ENCODE measurements at places on chromosomes 1 and 21. TPM values are rescaled to one million over a fixed set of nuclear protein-coding genes. Genes with fewer than 3 reads are reported as not detected.

DNA sequence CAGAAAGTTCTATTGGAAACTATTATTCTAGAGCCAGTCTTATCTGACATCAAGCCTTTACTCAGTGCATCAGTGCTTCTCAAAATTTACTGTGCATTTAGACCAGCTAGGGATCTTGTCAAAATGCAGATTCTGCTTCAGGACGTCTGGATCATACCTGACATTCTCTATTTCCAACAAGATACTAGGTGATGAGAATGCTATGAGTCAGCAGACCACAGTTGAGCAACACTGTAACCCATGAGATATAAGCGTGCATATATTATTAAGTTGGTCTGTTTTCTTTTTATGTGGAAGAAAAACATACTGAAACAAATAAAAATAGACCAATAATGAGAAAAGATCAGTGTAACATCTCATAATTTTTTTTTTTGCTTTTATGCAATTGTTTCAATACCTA, 40.4 kb upstream of the KCNH1 start:
- no peak overlapping the region for H3K27ac ChIP-seq
- no peaks in the 10 kb centered on the region for H3K27me3 ChIP-seq
- no peak overlapping the region for H3K4me3 ChIP-seq
- no peaks in the 10 kb centered on the region for H3K36me3 ChIP-seq

NTNG1 gene
- not detected for total RNA-seq

VASH2 gene
- 1.0 TPM for total RNA-seq

DNA sequence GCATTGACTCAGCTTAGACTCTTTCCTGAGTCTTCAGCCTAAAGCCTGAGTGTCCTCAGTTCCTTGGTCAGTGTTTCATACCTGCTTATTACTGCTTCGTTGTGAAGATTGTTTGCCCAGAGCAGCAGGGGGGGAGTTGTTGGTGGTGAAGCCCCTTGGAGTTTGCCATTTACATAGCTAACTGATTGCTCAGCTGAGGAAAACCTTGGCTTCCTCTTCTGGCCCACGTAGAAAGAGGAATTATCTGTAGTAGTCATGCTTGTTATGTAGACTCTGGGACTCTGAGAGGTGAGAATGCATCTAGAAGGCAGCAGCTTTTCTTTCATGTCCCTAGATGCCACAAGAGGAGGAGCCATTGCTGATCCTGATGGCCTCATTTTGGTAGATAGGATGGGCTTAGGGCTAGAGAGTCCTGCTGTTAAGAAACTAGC, 125.9 kb downstream of the MAST2 start:
- no peaks in the 10 kb centered on the region for H3K36me3 ChIP-seq
- peaks cover 29% of the 10 kb centered on the region for H3K4me1 ChIP-seq
- peak; percentile 73 for DNase-seq

DNA sequence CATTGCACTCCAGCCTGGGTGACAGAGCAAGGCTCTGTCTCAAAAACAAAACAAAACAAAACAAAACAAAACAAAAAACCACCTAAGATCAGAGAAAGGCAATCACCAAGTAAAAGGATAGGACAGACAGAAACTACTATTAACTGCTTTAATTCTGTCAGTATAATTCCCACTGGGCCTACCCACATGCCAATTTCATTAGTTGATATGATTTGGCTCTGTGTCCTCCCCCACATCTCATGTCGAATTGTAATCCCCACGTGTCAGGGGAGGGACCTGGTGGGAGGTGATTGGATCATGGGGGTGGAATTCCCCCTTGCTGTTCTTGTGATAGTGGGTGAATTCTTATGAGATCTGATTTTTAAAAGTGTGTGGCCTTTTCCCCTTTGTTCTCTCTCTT, 27.2 kb upstream of the CAPZB start:
- H3K27ac ChIP-seq = no peak overlapping the region
- H3K4me3 ChIP-seq = no peak overlapping the region
- no peak for DNase-seq
- H3K27me3 ChIP-seq = no peaks in the 10 kb centered on the region

GRCh38 chr21:39000496-39000895, 182.8 kb downstream of the PSMG1 start:
- no peaks in the 10 kb centered on the region for H3K36me3 ChIP-seq
- H3K27ac ChIP-seq = no peak overlapping the region
- H3K4me3 ChIP-seq = no peak overlapping the region
- H3K27me3 ChIP-seq = no peaks in the 10 kb centered on the region
- H3K4me1 ChIP-seq = peaks cover 33% of the 10 kb centered on the region

DNA sequence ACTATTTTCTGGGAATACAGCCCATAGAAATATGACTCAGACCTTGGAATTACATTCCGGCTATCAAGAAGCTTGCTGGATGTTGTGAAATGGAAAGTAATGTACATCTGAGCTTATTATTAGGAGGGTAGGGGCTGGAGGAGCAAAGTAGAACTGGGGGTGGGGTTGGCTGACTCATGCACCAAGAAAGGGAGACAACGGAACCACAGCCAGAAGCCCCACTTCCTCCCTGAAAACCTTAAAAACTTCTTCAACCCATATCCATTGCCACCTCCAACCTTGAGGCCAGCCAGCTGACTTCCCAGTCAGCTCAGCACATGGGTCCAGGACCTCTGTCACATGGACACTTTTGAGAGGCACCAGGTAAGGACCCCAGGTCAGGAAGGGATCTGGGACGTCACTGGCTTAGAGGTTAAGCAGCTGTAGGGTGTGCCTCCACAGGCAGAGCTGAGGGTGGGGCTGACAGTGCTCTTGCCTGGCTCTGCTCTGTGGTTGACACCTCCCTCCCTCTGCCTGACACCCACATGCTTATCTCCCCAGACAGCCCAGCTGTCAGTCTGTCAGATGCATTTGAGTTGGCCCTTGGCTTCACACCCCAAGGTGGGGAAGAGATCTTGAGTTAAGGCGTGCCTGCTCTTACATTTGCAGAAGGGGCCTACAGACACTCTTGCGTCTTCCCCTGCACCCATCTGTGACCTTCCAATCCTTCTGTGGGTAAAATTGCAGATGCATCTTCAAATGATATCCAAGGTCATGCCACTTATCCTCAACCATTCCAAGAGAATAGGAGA, 5.7 kb upstream of the ZNF683 start:
- H3K27ac ChIP-seq = peak overlapping the region; percentile 61
- H3K4me1 ChIP-seq = peaks cover 11% of the 10 kb centered on the region
- peak; percentile 72 for DNase-seq
- no peak overlapping the region for H3K4me3 ChIP-seq

LCE3E gene
- total RNA-seq = not detected
